Upper lobe of left lung (tissue), 6 donors: ENCODE measurements at places on chromosomes 3 and 15. TPM values are rescaled to one million over a fixed set of nuclear protein-coding genes. Genes with fewer than 3 reads are reported as not detected.

- no peak for DNase-seq
Measured at GRCh38 chr3:115068799-115069198, 78.3 kb downstream of the ZBTB20 start.

DNA sequence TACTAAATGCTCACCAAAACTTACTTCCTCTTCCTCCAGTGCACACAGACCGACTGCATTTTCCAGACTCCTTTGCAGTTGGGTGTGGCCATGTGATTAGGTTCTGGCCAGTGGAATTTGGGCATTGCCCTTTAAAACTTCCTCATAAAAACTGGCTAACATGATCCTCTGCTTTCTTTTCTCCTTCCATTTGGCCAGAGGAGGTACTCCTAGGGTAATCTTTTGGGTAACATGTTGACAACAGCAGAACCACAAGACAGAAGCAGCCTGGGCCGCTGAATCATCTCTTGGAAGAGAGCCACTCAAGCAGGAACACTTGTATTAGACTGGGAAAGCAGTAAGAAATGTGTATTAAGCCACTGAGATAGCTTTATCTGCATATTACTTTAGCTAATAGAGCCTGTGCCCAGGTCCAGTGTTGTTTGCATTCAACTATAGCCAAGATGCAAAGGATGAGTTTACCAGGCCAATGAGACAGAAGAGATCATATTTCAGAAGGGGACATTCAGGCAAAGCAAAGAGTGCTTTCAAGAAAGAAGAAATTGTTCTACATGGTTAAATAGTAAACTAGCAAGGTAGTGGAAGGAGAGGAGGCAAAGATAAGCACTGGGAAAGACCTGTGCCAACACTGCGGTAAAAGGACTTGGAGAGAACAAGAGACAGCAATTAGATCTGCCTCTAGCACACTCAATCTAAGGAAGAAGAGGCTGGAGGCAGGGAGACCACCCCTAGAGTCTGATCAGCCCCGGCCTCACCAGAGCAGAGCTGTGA lies 79.8 kb downstream of the PLCH1 start:
- DNase-seq: peak; percentile 63

- DNase-seq: no peak
Measured at GRCh38 chr15:77810130-77810571, 177.4 kb upstream of the LINGO1 start.

- peak; percentile 18 for DNase-seq
Measured at GRCh38 chr15:70049701-70050301, 47.9 kb downstream of the TLE3 start.

DNA sequence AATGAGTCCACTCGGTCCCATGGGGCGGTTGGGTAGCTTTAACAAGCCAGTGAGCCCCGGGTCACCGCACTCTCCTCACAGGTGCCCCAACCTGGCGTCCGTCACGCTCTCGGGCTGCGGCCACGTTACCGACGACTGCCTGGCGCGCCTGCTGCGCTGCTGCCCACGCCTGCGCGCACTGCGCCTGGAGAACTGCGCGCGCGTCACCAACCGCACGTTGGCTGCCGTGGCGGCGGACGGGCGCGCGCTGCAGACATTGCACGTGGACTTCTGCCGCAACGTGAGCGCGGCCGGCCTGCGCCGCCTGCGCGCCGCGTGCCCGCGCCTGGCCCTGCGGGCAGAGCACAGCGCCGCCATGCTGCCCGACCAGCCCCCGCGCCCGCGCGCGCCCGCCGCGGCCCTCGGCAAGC lies 3.4 kb downstream of the FBXL22 start:
- peak; percentile 90 for DNase-seq

DNA sequence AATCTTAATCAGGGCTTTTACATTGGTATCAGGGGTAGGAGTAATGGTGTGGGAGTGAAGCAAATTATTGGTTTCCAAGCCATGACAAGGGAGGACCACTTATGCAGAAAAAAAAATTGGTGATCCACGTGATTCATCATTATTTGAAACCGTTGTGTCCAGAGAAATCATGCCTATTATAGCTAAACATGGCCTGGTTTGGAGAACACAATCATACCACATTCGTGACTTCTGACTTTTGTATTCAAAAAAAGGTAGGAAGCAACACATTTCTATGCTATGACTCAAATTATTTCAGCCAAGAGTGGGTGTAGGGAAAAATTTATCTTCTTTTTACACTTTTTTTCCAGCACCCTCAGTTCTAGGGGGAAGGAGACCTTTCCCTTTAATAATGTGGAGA lies 924.3 kb upstream of the GBE1 start:
- no peak for DNase-seq

DNA sequence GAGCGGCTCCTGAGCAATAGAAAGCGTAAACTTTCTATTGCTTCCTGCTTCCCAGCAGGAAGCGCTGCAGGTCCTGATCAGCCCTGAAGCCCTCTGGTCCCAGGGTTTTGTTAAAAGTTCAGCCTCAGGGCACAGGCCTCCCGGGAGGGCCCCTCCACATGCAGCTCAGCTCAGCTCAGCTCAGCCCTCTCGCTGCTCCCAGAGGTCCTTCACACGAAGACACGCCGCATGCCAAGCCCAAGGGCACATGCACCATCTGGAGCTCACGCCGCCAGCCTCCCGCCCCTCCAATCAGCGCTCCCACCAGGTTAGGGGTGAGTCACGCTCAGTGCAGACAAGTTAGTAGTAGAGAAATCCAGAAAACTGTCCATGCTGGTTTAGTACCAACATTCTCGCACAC lies 12.7 kb downstream of the TKT start:
- DNase-seq: no peak

DNA sequence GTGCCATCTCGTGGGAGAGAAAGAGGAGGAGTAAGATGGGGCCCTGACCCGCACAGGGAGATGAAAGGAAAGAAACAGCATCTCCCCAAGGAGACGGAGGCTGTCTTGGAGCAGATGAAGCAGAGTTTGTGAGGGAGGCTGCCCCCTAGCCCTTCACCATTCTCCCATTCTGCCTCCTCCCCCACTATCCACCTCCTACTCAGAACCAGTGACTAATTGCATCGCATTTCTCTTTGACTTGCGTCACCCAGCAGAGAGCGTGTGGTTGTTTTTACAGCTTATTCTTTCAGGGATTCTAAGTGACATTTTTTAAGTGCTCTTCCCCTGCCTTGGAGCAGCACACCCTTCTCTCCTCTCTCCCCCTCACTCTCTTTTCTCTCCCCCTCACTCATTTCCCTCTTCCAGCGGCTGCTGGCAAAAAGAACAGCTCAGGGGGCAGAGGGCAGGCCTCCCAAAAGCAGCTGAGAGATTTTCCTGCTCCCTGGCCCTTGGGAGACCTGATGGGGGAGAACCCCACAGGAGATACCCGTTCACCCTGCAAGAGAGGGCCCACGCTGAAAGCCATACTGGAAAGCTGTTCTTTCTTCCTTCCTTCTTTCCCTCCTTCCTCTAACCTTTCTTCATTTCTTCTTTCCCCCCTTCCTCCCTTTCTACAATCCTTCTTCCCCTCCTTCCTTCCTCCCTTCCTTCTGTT lies 91.8 kb downstream of the MRPL46 start:
- no peak for DNase-seq

GRCh38 chr15:69805248-69805953 lies 292.3 kb downstream of the TLE3 start:
- peak; percentile 57 for DNase-seq

DNA sequence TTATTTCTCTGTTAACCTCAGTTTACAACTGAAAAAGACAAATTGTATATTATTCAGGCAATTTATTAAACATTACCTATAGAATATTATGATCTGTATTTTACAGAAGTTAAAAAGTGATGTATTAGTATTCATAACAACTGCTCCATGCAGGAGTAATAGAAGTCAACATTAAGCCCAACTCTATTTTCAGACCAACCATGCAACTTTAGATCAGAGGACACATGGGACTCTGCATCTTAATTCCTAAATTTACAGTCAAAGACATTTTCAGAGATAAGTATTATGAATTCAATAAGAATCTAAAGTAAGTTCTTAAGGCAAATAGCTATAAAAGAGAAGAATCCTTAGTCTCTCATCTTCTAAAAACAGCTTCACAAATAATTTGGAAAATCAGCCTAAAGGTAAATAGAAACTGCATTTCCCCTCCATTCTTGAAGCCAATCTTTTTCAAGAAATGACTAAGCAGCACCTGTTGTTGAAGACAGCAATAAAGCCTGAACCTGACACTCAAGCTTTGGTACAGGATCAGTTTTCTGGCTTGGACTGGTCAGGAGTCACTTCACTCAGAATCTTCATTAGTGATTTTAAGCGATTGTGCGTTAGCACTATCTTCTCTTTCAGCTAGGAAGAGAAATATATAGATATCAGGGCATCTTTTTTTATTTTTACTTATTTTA lies 23.0 kb downstream of the OIP5 start:
- no peak for DNase-seq

DNA sequence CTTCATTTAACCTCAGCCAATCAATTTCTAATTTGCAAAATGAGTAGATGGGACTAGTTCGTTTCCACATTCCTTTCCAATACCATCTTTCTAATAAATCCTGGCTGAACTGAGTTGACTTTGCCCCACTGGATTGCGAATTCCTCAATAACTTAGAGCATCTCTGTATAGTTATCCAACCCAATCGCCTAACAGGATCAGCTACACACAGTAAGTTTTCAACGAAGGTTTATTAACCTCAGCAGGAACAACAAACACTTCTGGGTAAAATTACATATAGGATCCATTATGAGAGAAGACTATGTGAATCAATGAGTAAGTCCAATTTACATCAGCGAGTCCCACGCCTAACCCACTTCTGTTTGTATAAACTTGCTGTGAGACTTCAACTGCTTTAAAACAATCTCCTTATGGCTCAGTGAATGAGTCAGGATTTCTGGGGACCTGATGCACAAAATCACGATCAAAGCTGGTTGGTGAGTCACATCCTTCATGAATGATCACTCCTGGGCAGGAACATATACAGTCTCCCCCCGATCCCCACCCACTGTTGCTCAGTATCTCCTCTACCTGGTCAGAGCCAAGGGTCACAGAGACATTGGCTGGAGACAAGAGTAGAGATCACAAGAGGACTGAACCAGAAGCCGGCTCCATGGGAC lies 142.8 kb downstream of the EDEM1 start:
- DNase-seq: no peak

- no peak for DNase-seq
Measured at GRCh38 chr15:25620466-25620865, 181.6 kb upstream of the UBE3A start.

- no peak for DNase-seq
Measured at GRCh38 chr15:41031232-41032078, 78.2 kb downstream of the CHAC1 start.

DNA sequence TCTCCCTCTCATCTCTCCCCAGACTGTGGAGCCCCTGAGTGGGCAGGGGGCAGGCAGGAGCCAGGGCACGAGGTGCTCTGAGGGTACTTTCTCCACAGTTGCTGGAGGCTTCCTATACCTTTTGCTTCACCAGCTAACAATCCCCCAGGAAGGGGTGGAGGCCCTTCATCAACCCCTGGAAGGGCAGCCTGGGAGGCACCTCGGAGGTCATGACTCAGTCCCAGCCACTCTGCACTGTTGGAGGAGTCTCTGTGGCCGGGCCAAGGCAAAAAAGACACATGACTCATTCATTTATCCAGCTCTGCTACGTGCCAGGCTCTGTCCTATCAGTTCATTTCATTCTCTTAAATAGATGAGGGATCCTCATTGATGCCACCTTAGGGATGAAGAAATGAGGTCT lies 15.6 kb upstream of the KY start:
- no peak for DNase-seq

- no peak for DNase-seq
Measured at GRCh38 chr3:25633919-25634318, 30.8 kb downstream of the TOP2B start.

DNA sequence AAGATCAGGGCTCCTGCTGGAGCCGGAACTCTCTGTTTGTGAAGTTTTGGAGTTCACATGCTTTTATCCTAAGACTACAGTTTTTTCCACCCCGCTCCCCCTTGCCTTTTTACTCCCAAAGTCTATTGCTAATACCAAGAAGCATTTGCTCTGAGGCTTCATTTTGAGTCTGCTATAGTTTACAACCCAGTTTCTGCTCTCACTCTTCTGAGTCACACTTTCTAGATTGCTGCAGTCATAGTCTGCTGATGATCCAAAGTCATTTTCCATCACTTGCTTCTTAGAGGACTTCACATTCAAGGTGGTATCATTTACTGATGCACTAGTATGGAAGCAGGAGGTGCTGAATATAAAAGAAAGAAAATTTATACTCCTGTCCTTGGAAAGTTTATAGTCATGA lies 937.4 kb downstream of the IGSF11 start:
- no peak for DNase-seq

DNA sequence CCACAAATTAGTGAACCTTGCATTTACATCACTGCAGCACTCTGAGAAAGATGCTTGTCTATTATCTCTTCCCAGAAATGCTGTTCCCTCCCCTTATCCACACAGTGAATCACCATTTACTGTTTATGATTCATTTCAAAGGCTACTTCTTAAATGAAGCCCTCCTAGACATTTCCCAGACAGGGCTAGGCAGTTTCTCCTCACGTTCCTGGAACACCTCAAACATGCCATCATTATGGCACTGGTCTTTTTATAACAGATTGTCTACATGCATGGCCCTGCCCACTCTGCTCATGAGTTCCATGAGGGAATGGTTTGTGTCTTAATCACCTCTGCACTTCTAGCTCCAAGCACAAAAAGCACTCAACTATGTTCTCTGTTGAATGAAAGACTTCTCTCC lies 32.2 kb upstream of the TM2D3 start:
- no peak for DNase-seq

- no peak for DNase-seq
Measured at GRCh38 chr3:9149566-9149965, 99.9 kb downstream of the SRGAP3 start.

DNA sequence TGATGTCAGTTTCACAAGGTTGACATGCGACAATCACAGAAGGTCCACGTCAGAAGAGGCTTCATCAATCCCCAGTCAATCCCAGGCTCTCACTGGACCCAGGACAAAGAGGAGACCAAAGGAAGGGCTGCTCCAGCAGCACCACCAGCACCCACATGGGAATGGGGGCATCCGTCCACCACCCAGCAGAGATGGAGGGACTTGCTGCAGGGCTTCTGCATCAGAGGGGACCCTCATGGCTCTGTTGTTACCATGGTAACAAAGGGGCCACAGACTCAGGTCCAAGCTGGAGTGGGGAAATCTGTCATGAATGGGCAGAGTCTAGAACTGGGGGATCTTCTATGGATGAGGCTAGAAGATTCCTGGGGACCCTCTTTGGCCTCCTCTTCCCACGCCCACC lies 13.1 kb downstream of the PLA2G4F start:
- DNase-seq: no peak

Gene HIGD2B
- not detected for total RNA-seq

Gene SEMA7A
- 9.1 TPM for total RNA-seq

Gene CSTA
- 10.3 TPM for total RNA-seq

Gene FAM81A
- 1.3 TPM for total RNA-seq

Gene TGM5
- total RNA-seq: 0.30 TPM

Gene ATP10A
- total RNA-seq: 40.3 TPM

Gene SKOR1
- 0.77 TPM for total RNA-seq
